ENCODE measurements at places on chromosomes 6 and 20.

- DNase-seq, result peak; percentile 47
Observed at GRCh38 chr6:158536084-158536890, 23.6 kb upstream of the TMEM181 start.

DNA sequence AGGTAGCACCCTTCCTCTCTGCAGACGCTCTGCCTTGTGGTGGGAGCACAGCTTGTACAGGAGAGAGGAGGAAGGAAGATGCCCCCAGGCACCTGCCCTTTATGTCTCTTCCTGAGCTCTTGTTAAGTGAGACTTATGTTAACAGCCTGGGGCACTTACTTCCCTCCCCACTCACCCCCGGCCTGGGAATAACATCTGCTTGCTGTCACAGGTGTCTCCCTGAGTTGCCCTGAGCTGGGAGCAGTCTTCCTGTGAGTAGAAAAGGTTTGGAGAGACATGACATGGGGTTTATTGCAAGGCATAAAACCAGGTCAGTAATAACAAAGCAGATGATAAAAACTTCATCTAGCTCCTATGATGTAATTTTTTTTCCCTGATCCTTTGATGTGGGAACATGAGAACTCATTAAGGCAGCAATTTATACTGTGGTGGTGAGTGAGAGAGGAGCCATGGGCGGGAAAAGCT is 1.9 kb downstream of the SSTR4 start:
- no peak for DNase-seq

- no peak for DNase-seq
Observed at GRCh38 chr20:1326031-1326930, 2.7 kb downstream of the SDCBP2 start.

- DNase-seq, result peak; percentile 59
Observed at GRCh38 chr6:13486679-13487121, 700 bp downstream of the GFOD1 start.

DNA sequence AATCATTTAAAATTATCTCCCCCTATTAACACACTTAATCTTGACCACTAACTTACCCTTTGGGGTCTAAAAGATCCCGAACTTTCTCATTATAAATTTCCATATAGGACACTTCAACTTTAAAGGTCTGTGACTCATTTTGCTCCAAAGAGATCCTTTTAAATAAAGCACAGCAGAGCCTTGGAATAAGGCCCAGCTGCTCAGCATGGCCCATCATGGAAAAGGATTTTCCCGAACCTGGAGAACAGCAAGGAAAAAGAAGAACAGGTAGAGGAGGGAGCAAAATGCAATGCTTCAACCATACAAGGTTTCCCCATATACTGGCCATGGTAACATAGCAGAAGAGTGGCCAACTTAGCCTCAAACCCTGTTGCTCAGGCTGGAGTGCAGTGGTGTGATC is 132.1 kb downstream of the KIF13A start:
- no peak for DNase-seq

- no peak for DNase-seq
Observed at GRCh38 chr20:40663991-40664880, 24.8 kb downstream of the MAFB start.

- DNase-seq, result no peak
Observed at GRCh38 chr6:158002249-158002950, 20.7 kb downstream of the SYNJ2 start.

DNA sequence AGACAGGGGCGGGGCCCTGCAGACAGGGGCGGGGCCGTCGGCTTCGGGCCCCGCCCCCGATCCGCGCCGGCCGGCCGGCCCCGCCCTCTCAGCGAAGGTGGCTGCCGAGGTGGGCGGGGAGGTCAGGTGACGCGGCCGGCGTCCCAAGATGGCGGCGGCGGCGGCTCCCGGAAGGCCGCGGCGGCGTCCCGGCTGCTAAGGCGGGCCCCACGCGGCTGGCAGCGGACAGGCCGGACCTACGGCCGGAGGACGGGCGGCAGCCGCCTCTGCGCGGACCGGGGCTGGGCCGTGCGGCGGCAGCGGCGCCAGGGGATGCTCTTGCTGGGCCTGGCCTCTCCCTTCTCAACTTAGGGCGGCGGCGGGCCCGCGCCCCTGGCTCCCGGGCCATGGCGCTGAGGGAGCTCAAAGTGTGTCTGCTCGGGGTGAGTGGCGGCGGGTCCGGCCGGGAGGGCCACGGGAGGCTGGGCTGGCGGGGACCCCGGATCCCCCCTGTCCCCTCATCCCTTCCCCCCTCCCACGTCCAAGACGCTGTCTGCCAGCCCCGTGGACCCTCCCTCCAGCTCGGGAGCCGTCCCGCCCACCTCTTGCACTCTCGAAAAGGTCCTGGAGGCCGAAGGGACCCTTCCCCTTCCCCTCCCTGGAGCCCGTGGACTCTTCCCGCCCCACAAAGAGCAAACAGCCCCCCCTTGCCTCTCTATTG is at the start of gene RAB22A:
Gene RAB22A (plus strand): TSS at position 125 of the 700 bp plus-strand sequence. CDS start 262 bp downstream, at position 387.
- DNase-seq, result peak; percentile 89

DNA sequence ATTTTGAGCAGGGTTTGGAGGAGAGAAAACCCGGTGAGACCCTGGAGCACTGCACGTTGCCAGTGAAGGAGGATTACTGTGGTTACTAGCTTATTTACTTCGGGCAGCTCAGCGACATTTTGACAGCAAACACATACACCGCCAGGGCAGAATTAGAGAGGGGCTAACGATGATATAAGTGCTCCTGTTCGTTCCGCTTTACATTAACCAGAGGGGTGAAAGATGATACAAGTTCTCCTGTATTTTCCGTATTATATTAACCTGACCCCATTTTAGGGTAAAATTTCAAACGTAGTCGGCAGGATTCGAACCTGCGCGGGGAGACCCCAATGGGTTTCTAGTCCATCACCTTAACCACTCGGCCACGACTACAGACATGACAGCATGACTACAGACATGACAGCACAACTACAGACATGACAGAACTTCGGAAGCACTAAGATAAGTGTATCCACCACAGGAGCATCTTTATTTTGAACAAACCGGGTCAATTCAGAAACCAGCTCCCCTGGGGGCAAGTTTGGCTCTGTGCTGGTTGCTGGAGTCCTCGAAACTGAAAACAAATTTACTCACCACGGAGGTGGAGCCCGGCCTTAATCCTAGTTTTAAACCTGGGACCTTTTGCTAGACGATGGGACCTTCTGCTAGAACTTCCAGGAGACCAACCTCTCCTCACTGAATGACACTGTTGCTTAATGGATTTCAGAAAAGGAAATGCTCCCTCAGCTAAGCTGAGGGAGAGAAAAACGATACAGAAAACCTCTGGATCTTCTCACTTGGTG is 80.4 kb upstream of the ZNF184 start:
- no peak for DNase-seq

DNA sequence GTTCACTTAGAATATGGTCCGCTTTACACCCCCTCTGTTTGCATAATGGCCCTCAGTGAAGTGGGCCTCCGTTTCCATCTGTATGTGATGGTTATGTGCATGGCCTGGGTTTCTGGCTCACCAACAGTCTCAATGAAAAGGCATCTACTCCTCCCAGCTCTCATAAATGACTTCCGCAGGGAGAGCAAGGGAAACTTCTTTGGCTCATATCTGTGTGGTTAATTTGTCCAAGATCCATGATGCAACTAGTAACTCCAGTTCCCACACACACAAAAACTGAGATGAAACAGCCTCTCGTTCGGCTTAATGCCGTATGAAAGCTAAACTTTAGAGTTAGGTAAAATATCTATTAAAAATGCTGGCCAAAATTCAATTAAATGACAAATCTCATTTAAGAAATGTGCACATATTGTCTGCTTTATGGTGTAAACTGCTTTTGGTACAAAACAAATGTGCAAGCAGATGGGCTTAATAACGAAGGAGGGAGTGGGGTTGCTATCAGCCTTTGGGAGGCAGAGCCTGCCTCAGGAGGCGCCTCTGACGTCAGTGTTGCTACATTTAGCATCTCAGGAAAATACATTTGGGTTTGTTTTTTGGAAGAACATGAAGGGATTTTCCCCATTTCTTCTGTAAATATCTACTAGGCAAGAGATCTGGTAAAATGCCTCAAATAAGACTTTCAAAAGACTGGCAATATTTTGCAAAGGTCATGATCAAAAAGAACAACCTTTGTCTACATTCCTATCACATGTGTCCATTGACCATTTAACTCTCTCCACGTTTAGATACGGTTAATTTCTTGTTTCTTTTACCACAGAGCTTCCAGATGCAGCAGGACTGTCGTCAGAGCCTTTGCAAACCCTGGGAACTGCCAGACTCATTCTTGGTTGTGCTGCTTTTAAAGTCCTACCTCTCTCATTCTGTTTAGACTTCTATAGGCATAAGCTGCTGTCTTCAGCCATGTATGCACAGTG is 96.8 kb downstream of the ARMC2 start:
- DNase-seq, result no peak

- no peak for DNase-seq
Observed at GRCh38 chr20:48098099-48098498, 312.8 kb upstream of the SULF2 start.

GRCh38 chr20:41364236-41364855 is 2.3 kb downstream of the EMILIN3 start:
- DNase-seq, result no peak

DNA sequence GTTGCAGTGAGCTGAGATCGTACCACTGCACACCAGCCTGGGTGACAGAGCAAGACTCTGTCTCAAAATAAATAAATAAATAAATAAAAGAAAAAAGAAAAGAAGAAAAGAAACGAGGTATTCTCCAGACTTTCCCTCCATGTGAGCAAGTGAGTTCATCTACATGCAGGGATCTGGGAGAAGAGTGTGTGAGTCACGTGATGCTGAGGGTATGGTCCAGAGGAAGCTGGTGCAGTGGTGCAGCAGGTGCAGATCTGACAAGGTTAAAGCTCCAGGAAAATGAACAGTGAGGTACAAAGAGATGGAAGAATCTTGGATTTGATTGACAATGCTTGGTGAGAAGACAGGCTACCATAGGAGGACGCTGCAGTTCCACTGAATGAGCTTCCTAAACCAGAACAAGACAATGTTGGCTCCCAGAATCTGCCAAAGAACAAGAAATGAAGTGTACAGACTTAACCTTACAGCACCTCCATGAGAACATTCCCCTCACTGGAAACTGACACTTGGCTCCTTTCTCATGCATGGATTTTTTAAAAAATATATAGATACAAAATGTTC is 79.5 kb upstream of the BTBD3 start:
- no peak for DNase-seq

- DNase-seq, result peak; percentile 35
Observed at GRCh38 chr6:3228046-3228671, 706 bp upstream of the TUBB2B start.

DNA sequence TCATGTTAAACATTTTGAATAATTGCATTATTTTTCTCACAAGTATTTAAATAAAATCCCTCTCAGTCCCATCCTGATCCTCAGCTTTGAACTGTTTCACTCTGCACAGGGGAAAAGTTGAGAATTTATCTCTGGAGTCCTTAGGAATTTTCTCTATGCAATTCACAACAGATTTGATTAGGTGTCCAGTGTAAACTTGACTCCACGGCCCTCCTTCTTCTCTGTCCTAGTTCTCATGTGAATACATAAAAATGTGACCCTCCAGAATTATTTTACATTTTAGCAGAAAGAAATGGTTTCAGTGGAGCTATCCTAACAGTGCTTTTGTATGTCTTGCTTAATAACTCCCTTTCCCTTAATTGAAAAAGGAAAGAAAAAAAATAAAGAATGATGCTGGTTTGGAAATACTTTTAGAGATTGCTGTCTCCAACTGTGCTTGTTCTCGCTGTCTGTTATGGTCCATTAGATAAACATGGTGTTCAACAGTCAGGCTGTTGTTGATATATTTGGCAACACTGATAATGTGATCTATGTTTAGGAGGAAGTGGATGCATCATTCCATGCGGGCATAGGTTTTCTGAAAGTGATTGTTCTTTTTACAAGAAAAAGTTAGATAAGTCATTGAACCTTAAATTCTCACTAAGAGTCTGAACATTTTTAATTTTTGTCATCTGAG is 599.4 kb upstream of the CITED2 start:
- no peak for DNase-seq

DNA sequence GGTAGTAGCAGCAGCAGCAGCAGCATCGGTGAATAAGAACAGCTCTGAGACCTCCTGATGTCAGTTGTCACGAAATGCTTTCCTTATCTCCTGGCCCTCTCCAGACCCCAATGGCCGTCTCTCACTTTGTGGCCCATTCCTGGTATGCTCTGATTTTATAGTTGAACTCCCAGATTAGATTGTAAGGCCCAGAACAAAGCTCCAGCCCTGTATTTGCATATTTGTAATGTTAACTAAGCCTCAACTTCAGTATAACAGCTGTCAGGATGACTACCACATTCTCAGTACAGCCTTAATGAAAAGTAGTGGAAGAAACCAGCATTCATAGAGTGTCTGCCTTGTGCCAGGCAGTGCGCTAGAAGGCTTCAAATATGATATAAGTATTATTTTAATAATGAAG is 180.9 kb downstream of the SASH1 start:
- DNase-seq, result no peak

GRCh38 chr6:169452117-169452868 is 198.6 kb upstream of the THBS2 start:
- DNase-seq, result no peak

GRCh38 chr6:11006061-11006460 is 38.0 kb downstream of the ELOVL2 start:
- no peak for DNase-seq

DNA sequence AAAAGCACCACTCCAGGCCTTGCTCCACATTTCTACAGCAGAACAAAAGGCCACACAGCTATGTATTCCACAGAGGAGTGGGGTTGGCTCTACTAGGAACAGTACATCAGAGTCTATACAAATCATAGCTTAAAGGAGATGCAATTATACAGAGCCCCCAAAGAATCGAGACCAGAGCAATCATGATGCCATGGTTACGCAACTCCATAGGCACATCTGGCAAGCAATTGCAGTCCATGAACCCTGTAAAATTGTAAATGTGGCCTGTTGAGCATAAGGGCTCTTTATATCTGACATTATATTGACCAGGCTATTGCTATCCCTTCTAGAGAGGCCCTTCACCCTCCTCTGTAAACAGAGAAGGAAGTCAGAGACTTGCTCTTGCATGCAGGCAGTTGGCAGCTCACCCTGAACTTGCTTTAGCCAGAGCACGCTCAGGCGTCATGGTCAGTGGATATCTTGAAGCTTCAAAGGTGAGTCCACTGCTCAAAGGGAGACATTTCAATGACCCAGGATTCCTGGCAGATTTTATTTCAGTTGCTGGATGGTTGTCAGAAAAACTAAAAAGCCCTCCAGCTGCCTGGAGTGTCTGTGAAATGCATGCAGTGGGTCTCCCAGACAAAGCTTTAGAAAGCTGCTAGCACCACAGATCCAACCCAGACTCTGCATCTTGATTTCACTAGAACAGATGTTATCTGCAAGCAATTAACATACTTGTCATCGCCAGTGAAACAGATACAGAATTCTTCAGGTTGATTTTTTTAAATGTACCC is 357.2 kb downstream of the CENPW start:
- DNase-seq, result no peak

GRCh38 chr6:73523434-73524123 is 2.7 kb upstream of the EEF1A1 start:
- peak; percentile 73 for DNase-seq

DNA sequence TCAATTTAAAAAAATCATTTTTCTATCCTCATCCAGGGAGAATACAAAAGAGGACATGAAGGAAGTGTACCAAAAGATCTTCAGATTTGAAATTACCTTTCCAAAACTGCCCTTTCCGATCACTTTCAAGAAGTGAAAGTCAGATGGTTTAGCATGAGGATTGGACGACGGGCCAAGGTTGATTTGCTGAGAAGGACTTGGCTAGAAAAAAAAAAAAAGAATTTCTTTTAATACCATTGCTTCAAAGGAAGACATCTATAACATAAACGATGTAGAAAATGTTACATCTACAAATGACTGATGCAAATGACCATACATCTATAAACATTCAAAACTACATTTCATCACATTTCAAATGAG is 120.9 kb upstream of the SLC2A12 start:
- no peak for DNase-seq
